ENCODE measurements at places on chromosomes 1 and 21.

GRCh38 chr1:229376521-229376920, 33.7 kb upstream of the CCSAP start:
- DNase-seq, result no peak

DNA sequence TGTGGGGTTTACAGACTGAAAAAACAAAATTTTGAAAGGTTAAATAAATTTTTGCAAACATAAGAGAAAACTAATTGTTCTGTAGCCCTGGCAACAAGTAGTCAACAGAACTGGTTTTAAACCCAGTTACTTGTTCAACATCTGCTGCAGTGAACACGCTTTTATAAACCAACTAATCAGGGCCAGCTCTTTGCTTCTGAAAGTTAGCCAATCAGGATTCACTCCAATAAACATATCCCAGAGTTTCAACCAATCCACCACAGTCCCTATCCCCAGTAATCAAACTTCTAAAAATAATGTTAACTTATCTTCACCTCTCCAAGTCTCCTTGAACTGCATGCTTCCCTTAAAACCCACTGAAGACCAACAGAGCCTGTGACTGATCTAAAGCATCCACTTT, 306.6 kb downstream of the CTH start:
- no peak for DNase-seq

- no peak for DNase-seq
These were observed 25.9 kb downstream of the SRSF11 start for GRCh38 chr1:70247122-70247521.

GRCh38 chr21:41701749-41702148, 65.1 kb downstream of the RIPK4 start:
- DNase-seq, result no peak

GRCh38 chr1:41386196-41386663, 25.0 kb downstream of the FOXO6 start:
- no peak for DNase-seq

GRCh38 chr21:20519076-20519475, 479.1 kb upstream of the NCAM2 start:
- DNase-seq, result no peak

DNA sequence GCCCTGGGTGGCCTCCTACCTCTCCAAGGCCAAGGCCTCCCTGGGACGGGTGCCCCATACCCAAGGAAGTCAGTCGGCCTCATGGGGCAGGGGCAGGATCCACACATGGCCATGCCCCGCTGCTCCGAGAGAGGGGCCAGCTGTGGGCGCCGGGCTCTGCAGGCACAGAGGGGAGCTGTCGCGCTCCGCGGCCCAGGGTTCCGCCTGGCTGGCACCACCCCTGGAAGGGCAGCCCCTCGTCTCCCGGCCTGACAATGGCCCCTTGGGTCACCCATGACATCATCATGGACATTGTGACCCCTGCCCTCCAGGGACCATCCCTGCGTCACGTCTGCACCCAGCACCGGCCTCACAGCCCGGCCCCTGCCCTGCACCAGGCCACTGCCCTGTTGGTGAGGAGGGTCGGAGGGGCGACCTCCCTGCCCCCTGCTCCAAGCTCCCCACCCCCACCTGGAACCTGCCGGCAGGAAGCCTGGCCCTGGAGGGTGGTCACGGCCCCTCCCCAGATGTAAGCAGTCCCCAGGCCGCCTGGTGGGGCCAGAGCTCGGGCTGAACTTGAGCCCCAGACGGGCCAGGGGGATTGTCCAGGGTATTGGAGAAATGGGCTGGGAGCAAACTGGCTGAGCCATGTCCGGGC, 5.8 kb downstream of the TTLL10 start:
- DNase-seq, result no peak

DNA sequence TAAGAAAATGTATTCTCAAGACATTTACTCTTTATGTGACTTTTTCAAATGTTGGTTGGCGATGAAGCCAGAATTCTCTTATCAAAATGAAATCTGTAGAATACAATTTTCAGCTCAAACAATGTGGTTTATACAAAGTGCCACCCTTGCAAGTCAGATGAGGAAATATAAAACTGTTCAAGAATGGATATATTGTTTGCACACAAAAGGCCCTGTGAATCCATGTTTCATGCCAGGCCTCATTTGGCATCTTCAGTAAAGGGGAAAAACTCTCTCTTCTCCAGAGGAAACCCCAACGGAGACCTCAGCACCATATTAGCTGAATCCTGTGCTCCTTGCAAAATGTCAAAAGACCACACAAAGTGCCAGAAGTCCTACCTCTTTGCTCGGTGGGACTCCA, 310.4 kb downstream of the RRAGC start:
- DNase-seq, result no peak

GRCh38 chr1:232238009-232238408, 391.9 kb downstream of the SIPA1L2 start:
- DNase-seq, result no peak
